Aorta (tissue), 5 donors: ENCODE measurements at places on chromosomes 16 and 17.

DNA sequence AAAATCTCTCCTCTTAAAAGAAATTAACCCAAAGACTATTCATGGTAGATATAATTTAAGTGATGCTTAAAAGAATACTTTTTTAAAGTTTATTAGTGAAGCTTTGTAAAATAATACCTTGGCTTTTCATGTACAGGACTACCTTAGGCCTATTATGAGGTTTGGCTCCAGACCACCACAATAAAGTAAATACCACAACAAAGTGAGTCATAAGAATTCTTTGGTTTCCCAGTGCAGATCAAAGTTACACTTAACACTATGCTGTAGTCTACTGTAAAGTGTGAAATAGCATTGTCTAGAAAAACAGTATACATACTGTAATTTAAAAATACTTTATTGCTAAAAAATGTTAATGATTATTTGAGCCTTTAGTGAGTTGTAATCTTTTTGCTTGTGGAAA lies 31.7 kb downstream of the CLTC start:
- DNase-seq, result no peak

DNA sequence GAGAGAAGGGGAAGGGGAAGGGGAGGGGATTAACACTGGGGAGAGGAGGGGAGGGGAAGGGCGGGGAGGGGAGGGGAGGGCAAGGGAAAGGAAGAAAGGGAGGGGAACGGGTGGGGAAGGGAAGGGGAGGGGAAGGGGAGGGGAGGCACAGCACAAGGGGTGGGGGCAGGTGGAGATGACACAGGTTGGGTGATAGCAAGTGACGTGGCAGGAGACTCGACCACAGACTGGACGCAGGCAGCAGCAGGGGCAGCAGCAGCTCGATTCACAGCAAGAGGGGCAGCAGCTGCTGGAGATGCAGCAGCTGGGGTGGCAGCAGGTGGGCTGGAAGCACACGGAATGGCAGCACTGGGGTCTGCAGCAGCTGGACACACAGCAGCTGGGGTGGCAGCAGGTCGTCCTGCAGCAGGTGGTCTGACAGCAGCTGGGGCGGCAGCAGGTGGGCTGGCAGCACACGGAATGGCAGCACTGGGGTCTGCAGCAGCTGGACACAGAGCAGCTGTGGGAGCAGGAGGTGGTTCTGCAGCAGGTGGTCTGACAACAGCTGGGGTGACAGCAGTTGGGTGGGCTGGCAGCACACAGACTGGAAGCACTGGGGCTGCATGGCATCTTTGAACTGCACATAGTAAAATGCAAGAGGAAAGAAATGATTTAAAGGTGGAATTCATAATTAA lies at the start of gene KRTAP4-16:
Gene KRTAP4-16 (minus strand): TSS at position 624 of the 674 bp plus-strand sequence. CDS start 0 bp downstream, at position 624.
- DNase-seq, result no peak

GRCh38 chr16:29686740-29687332 lies 7.9 kb downstream of the QPRT start:
- no peak for DNase-seq

DNA sequence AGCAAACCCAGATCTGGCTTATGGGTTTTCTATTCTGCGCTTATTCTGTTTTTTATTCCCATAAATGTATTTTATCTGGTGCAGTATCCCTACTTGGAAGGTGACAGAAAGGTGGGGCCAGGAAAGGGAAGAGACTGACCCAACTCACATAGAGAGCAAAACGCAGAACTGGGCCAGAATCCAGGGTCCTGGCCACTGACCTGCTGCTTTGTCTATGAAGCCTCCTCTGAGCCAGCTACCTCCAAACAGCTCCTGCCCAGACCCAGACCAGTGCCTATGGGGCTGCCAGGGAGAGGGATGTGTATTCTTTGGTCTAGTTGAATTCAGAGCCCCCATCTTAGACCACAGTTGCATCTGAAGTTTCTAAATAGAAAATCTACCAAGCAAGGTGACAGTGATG lies 36.4 kb upstream of the CES5A start:
- DNase-seq, result no peak

DNA sequence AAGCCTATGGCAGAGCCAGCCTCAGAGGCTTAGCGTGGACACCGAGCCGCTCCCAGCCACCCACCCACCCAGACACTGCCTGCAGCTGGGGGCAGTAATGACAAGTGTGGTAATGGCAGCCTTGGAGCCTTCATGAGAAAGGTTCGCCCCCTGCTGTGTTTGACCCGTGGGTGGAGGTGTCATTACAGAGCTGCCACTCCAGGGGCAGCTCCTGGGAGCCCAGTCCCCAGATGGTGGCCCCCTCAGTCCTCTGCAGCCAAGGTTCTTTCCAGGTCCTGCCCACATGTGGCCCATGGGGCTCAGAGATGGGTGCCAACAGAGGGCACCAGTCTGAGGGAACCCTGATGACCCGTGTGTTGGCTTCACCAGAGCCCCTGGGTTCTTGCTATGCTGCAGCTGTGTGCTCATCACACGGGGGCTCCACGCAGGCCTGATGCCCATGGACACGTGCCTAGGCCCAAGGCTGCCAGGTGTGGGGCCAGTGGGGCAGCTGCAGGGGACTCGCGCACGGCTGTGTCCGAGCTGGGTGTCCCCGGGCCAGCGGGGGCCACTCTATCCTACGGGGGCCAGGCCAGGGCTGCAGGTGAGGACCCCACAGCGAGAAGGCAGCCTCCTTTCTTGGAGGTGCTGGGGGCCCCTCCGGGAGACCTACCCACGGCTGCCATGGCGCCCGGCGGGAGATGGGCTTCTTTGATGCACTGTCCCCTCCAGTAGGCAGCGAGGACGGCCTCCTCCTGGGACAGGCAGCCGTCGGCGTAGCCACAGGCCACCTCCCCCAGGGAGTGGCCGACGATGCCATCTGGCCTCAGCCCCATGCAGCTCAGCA lies 8.1 kb downstream of the FASN start:
- DNase-seq, result no peak

DNA sequence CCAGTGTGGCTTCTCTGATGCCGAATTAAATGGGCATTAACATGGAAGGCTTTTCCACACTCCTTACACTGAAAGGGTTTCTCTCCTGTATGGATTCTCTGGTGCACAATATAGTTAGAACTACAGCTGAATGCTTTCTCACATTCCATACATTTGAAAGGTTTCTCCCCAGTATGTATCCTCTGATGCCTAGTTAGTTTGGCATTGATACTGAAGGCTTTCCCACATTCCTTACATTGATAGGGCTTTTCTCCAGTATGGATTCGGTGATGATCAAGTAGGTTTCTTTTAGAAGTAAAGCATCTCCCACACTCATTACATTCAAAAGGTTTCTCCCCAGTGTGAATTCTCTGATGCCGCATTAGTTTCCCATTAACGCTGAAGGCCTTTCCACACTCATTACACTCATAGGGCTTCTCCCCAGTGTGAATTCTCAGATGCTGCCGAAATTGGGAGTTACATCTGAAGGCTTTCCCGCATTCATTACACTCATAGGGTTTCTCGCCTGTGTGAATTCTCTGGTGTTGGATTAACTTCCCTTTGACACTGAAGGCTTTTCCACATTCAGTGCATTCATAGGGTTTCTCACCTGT lies 6.5 kb upstream of the TLE7 start:
- no peak for DNase-seq

DNA sequence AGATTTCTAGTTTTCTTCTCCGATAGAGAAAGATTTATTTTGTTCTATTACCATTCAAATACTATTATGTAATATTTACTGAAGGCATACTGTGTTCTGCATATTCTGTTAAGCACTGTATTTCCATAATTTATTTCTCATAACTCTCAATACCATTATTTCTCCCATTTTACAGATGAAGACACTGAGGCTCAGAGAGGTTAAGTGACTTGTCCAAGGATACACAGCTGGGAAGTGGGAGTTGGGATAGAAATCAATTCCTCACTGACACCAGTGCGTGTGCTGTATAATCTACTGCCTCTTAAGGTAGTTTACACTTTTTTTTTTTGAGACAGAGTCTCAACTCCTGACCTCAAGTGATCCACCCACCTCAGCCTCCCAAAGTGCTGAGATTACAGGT lies 7.4 kb downstream of the NLRC3 start:
- no peak for DNase-seq

GRCh38 chr17:38428112-38428642 lies at the start of gene ARHGAP23:
Gene ARHGAP23 (plus strand): TSS chr17:38428464. CDS start chr17:38428486, 22 bp downstream.
- DNase-seq, result peak; percentile 83

- DNase-seq, result no peak
Measured at GRCh38 chr16:14464192-14464591, 165.9 kb downstream of the PARN start.

DNA sequence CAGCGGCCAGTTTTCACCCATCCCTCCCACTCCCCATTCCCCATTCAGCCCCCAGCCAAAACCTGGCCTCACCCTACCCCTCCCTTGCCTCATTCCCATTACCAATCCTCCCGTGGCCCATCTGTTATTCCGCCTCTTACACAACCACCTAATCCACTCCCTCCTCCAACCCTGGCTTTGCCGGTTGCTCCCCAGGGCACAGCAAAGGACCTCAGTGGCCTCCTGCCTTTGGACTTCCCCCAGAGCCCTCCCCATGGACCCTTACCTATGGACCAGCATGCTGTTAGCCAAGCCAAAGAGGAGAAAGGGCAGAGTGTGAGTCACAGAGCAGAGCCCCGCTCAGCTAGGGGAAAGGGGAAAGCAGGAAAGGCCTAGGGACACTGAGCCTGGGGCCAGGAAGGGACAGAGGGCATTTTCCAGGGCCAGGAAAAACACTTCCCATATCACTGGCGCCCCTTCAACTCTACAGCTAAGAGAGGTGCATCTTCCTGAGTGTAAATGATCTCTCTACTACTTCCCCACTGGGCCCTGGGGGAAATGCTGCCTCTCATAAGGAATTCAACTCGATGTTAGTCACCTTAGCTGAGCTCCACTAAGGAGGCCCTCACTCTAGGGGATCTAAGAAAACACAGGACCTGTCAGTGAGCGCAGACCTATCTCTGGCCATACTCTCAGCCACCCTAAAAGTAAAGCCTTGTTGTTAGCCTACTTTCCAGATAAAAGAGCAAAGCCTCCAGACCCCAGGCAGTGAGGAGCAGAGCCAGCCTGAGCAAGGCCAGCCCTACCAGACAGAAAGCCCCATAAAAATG lies 10.6 kb downstream of the PEMT start:
- DNase-seq, result no peak

- DNase-seq, result peak; percentile 59
Measured at GRCh38 chr16:29974291-29975133, 844 bp downstream of the TAOK2 start.

- DNase-seq, result no peak
Measured at GRCh38 chr16:47694543-47694942, 233.4 kb downstream of the PHKB start.
